ENCODE measurements at places on chromosomes 3 and 15.

DNA sequence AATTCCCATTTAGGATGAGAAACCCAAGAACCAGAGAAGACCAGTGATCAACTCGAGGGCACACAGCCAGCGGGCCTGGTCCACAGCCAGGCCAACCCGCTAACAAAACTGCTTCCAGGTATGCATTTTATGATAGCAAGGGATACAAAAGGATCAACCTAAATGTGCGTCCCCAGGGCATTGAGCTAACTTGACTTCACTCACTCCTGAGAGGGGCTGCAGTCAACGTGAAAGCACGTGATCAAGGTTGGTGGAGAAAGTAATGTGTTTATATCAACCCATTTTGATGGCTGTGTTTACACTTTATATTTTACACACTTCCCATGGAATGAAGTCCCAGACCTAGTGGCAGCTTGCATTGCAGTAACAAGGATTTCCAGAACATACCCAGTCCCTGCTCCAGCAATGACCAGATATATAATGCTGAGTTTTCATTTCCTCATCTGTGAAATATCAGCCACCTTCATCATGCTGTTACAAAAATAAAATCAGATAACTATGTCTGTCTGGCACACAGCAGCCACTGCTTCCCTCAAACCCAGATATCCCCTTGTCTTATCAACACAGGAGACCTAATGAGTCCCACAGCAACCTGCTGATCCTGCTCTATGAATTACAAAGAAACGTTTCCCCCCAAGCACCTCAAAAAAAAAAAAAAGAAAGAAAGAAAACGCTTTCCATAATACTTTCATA, 2.0 kb downstream of the KLHL6 start:
- no peak for DNase-seq

- no peak for DNase-seq
These were observed 33.6 kb downstream of the PAQR9 start for GRCh38 chr3:142929890-142930289.

- DNase-seq: peak; percentile 34
These were observed 28.0 kb upstream of the ATG7 start for GRCh38 chr3:11244121-11244677.

GRCh38 chr3:46070595-46071093, 43.4 kb upstream of the XCR1 start:
- no peak for DNase-seq

DNA sequence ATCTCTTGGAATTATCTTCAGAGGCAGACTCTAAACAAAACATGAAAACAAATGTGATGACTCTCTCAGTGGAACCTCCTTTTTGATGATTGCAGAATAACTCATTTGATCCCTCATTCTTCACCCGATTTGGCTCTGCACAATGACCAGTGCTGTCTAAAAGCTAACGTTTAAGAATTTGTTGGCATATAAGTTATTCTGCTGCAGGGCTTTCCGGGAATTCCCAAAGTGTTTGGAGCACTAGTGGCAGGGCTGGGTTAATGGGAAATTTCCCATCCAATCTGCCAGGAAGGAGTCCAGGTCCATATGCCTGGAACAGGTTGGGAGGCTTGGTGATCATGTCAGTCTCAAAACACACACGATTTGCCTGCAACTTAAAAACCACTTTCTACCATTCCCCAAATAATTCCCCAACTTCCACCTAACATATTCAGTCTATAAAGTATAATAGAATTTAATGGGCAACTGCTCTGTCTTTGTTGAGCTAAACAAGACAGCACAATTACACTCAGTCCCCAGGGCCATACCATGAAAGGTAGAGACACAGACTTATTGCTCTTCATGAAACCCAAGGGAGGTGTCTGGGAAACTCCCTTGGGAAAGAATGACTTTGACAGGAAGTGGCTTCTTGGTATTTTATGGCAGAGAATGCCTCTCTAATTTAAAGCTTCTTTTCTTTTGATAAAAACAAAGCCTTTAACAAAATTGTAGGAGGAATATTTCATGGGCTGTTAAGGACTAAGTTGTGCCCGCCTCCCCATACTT, 38.0 kb downstream of the ARRDC4 start:
- DNase-seq: no peak

- no peak for DNase-seq
These were observed 222.9 kb downstream of the BCHE start for GRCh38 chr3:165614337-165614736.

- no peak for DNase-seq
These were observed 23.8 kb downstream of the NANOGP8 start for GRCh38 chr15:35061161-35061824.

DNA sequence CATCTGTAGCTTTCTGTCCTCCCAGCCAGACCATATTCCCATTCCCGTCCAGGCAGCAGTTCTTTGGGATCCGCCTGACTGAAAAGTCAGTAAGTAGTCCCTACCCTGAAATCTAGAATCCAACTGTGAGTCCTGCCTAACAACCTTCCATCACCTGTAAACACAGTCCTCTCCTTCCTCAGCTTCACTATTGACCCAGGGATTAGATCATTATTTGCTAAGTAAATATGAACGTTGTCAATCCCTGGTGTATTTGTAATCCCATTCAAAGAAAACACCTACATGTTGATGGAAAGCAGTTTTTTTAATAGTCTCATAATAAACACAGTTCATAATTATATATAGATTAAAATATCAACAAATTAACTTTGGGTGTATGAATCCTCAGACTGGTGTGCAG, 732 bp downstream of the SAXO2 start:
- DNase-seq: no peak
